ENCODE measurements at places on chromosomes 2 and 18.

DNA sequence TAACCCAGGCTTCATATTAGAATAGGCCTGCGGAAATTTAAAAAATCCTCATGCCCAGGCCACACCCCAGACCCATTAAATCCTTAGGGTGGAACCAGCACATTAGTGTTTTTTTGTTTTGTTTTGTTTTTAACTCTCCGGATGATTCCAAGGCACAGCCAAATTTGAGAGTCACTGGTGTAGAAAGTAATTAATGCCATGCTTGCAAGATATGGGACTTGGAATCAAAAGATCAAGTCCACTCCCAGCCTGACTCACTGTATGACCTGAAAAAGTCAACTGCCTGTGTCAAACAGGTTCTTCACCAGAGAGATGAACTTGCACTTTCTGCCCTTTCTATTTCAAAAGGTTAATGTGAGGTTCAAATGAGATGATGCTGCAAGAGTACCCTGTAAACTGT, 310.3 kb upstream of the LYPD1 start:
- no peak for DNase-seq

DNA sequence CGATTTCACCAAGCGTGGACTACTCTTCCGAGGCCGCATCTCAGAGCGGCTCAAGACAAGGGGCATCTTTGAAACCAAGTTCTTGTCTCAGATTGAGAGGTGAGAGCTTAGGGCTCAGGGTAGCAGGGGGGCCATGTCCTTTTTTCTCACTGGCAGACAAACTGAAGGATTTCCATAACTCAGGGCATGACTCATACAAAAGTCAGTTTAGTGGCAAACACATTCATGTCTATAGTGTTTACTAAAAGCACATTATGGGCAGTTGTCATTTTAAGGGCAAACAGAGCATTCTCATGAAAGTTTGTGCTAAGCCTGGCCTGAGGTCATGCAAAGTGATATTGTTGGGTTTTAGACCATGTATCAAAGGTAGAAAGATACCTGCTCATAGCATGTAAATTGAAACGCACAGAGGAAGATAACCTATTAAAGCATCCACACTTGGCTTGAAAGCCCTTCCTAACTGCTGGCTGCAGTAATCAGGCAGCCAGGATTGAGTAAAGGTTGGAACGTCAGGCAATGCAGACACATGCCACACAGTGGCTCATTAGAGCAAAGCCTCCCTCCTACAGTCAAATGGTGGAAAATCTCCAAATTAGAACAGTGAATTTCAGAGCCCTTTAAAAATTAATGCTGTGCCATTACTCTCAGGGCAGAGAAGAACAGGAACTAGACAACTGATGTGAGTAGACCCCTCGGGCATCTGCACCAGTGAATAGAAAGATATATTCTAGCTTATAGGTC, 54.2 kb downstream of the HK2 start:
- DNase-seq: no peak

DNA sequence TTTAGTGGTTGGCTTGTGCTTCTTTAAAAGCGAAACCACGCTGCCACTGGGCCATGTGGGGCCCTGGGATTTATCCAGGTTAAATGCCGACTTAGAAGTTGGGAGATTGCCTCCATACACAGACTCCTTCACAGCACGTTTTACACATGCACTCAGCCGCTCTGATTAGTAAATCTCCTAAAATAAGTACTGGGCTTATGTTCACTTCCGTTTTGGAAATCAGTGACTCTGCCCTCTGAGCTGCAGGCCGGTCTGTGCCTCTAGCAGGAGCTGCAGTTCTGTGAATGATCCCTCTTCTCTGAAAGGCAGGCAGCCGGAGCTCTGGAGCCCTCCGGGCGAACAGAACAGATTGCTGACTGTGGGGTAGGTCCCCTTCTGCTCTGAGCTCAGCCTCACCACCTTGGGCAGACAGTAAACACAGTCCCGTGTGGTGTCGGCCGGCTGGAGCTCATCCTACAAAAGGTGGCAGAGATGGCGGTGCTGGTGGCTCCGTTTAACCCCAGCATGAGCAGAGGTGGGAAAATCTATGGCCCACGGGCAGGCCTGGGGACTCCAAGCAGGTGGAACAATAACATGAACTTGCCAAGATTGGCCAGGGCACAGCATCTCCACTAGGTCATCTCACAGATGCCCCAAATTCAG, 9.8 kb upstream of the RAB17 start:
- DNase-seq: no peak

- DNase-seq: no peak
Measured at GRCh38 chr2:17101091-17101490, 417.1 kb downstream of the RAD51AP2 start.

DNA sequence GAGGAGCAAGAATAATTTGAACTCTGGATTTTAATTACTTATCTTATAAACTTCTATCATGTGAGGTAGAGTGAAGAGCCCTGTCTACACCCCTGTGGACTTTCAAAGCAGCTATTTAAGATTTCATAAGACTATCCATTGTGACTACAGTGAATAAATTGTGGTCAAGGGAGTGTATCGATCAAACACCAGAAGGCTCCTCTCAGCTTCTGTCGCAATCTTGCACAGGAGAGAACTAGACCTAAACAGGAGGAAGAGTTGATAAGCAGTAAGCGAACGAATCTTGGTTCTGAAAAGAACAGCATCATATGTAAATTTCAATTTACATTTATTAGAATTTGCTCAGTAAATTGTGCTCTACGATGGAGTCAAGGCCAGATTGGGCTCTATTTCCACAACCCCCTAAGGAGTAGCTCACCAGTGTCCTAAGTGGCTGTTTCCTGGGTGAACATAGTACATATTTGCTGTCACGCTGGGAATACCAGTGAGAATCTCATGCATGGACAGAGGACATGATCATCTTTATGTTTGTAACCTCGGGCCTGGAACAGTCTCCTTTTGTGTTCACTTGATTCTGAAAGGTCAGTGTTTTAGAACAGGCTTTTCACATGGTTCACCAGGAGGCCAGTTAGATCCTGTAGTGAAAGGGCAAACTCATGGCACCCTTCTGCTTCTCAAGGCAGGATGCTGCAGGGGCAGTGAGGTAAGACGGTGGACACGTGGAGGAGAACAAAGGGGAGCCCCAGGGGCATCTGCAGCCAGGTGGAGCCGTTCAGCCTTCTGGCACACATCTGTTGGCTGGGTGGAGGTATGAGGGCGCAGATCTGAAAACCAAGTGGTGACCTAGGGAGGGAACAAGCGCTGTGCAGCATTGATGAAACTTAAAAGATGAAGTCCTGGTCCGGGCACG, 33.3 kb downstream of the NPAS2 start:
- no peak for DNase-seq

DNA sequence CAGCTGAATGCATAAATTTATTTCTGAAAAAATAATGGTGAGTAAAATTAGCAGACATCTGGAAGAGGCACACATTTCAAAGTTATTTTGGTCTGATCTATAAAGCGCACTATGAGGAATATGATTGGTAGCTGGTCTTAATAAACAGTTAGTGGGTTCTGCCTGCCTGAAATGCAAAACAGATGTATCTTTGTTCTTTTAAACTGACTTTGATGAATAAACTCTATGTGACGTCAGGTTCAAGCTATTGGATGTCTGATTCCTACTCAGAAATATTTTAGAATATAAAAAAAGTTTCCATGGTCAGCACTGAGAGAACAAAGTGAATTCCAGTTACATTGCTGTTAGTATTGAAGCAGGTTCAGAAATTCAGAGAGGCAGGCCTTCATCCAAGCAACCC, 136.4 kb downstream of the TPGS2 start:
- no peak for DNase-seq

GRCh38 chr18:55910296-55910695, 322.3 kb upstream of the TCF4 start:
- no peak for DNase-seq

GRCh38 chr2:134718817-134719814, at the start of gene TMEM163:
TSS of gene TMEM163 (minus strand) at chr2:134719000.
- no peak for DNase-seq

DNA sequence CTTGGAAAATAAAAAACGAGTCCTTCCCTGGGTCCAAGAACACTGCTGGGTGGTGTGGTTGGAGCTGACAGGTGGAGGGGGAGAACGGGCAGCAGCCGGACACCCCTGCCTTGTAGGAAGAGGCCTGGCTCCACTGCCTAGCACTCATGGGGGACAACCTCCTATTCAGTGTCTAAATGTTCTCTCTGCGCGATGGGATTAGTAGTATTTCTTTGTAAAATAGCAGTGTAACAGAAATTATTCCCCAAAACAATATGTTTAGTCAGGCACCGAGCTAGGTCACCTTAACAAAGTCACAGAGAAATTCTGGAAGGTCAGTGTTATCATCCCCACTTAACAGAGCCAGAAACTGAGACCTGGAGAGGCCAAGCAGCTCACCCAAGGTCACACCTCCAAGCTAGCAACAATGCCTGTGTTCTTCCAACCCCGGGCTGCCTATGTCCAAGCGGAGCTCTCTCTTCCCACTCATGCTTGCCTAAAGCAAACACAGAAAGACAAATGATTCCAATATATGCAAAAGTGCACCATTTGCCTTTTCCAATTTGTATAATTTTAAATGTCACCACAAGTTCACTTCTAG, 68.0 kb downstream of the STEAP3 start:
- DNase-seq: no peak

DNA sequence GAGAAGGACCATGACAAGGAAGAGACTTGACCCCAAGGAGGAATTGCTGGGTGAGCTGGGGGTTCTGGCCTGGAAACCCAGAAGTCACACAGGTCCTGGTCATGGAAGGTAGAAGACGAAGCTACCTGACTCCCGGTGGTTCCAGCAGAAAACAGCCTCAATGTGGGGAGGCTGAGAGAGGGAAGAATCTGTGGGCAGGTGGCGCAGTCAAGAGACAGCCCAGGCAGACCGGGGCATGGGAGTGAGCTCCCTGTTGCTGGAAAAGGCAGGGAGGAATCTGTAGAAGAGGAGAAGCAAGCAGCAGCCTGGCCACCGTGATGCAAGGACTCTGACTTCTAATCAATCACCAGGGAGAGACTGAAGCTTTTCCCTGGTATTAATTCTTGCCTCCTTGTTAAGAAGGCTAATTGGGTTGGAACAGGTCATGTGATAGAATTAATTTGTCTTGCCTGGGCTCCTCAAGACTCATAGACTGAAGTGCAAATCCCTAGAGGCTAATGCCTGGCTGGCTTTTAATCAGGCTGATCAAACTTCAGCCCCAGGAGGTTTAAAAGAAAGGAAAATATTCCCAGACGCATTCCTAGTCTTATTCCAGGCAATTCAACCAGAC, 30.1 kb downstream of the CNGA3 start:
- DNase-seq: no peak

- DNase-seq: no peak
Measured at GRCh38 chr18:1075322-1075721, 170.7 kb downstream of the ADCYAP1 start.

GRCh38 chr2:159960414-159960813, 102.0 kb downstream of the PLA2R1 start:
- no peak for DNase-seq

- no peak for DNase-seq
Measured at GRCh38 chr2:63903003-63903402, 61.3 kb downstream of the UGP2 start.

DNA sequence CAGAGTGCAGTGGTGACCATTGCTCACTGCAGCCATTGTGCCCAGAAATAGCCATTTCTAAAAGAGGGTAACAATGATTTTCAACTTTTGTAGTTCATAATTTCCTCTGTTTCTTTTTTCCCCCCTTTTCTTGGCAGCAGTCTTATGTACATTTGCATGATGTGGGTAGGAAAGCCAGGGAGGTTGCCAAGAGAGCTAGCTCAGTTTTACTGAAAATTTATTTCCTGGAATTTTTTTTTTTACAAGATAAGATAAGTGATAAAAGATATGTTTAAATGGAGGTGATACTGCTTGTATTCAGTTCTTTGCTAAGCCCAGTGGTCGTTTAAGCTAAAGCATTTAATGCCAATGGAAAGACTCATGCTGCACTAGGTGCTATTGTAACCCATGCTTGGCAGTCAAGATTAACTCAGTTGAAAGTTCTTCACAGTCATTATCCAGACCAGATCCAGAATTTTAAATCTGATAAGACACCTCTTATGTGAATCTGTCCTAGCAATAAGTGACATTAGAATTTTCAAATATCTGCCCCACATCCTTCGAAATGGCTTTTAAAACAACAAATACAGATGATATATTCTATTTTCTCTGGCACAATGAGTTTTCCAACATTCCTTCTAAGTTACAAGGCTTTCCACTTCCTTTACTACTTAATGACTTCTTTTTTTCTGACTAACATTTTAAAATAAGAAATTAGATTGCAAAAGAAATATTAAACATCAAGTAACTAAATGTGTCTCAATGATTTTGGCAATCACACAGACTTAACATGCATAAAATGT, 4.4 kb upstream of the ATP8B1 start:
- DNase-seq: no peak

DNA sequence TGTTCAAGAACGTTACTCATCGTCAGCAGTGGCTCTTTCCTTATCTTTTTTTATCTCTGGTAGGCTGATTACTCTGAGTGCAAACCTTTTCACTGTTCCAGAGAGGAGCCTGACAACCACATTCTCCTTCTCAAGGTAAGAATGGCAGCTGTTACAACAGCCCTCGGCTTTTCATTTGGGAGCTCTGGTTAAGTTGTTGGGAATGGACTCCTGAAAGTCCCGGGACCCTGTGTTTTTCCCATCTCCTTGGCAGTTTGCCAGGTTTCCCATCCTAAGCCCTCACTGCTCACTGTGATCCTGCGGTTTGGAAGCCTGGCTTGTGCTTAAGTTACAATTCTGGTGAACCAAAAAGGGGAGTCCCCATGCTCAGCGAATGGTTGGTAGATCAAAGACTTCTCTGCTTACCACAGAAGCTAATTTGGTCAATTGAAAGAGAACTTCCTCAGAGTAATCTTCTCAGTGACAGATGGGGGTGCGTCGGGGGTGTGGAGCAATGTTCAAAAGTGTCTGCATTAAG, 122.3 kb downstream of the LYPD6B start:
- DNase-seq: no peak

DNA sequence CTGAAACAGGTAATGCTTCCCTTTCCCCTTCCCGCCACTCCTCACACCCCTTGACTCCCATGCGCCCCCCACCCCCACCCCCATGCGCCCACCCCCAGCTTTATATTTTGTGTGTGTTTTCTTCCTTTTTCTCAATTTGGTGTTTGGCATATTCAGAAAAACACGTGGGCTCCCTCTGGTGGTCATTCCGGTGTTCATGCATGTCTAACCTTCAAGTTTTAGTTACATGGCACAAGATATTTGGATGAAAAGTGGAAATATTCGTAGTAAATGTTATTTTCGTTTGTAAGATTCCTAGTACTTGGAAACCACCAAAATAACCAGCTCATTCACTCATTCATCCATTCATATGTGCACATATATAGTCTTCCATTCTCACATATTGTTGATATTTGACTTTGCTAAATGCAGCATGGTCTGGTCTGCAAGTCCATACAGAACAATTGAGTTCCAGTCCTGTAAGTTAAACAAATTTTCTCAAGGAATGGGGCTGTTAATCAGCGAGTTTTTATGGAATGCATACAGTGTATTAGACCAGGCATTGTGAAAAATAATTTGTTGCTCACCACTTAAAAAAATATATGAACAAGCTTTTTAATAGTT, 143.6 kb upstream of the MAP3K20 start:
- DNase-seq: peak; percentile 62

- DNase-seq: peak; percentile 31
Measured at GRCh38 chr18:38940863-38941531, 1375.4 kb upstream of the CELF4 start.
